ENCODE measurements at places on chromosomes 7 and 10.

DNA sequence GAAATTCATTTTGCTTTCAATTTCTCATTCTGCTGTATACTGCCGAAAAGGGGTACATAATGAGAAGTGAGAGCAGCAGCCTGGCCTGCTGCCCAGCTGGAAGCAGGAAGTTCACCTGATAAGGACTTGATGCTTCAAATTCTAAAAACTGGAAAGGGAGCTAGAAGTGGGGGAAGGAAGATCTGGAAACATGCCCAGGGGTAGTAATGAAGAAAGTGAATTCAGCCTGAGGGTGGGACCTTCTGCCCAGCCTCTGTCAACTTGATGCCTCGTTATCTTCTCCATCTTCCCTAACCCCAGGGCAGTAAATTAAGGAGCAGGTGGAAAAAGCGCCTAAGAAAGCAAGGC lies 69.4 kb downstream of the ARMH3 start:
- DNase-seq, result peak; percentile 42

DNA sequence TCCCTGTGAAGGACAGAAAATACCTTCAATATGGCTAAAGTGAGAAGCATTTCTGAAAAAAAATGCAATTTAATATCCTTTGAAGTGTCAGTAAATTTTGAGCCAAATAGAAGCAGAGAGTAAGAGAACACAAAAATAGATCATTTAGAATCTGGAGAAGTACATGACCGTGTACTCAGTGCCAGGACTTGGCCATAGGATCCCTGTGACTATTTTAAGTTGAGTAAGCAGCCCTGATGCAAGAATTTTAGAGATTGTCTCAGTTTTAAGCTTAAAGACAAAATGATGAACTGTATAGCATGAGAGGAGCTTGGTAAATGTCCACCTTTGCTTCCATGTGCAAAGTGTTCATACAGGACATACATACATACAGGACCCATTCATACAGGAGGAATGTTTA lies 2.5 kb downstream of the PTER start:
- DNase-seq, result no peak

DNA sequence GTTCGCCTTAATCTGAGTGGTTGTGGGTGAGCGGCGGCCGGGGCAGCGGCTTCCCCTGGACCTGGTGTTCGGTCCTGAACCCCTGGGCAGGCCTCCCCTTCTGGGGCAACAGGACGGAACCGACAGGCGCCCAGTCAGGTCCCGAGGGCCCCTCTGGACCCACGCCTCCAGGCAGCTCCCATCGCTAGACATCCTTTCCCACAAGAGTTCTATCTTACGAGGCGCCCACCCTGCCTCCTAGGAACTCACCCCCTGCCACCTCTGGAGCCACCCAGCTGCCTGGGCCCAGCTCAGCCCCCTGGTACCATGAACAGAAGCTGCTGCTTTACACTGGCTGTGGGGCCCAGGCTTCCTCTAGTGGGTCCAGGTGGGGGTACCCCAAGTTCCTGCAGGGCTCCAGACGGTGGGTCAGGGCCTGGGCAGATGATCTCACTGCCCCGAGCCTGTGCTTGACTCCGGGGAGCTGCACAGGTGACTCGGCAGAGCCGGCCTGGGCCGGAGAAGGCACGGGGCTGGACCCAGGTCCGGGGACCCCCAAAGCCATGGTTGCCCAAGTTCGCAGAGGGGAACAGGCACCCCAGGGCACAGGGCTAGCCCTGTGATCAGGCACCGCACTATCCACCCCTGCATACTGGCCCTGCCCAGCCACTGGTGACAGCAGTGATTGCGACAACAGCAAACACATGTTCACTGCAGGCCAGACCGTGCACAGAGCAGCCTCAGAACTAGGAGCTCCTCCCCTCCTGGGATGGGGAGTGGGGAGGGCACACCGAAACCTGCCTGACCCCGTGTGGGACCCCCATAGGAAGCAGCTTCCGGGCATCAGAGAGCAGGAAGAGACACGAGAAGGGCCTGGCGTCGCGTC lies 180.3 kb downstream of the ELFN1 start:
- no peak for DNase-seq

DNA sequence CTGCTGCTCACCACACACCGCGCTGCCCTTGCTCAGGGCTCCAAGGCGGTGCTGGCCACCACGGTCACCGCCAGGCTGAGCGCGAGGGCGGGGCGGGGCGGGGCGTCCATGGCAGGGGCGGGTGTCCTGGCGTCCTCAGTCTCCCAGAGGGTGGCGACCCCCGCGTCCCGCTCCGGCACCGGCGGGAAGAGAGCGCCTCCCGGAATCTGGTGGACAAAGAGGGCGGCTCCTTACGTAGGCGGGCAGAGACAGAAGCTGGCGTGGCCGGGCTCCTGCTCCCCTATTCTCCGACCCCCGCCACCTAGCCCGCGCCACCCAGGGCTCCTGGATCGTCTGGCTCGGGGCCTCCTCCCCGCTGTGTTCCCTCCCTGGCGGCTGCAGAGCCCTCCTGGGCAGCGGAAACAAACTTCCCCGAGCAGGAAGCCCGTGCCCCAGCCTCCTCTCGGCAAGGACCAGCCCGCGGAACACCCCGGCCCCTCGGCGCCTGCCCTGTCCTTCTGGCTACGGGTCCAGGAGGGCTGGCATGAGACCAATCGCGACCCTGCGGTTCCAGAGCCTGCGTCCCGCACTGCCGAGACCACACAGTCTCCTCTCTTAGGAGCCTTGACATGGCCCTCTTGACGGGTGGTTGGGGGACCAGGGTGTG lies 133.8 kb upstream of the ZNF92 start:
- no peak for DNase-seq
